ENCODE measurements at places on chromosomes 11 and 22.

DNA sequence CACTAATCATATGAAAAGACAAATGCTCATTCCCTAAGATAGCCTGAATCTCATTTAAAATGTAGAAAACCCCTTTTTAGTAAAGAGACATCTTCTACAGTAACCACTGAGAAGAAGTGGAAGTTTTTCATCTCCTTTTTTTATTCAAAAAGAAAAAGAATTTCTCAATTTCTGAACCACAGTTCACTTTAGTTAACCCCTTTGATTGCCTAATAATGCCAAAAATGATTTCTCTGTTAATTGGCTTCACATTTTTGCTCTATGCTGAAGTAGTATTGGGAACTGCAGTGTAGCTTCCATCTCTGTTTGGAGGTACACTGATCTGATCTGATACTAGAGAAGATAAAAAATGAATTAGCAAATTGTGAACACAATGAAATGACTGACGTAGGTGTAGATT, 58.3 kb downstream of the CD44 start:
- DNase-seq, result no peak

- no peak for DNase-seq
These were observed 85.5 kb downstream of the ENTHD1 start for GRCh38 chr22:39808081-39808480.

DNA sequence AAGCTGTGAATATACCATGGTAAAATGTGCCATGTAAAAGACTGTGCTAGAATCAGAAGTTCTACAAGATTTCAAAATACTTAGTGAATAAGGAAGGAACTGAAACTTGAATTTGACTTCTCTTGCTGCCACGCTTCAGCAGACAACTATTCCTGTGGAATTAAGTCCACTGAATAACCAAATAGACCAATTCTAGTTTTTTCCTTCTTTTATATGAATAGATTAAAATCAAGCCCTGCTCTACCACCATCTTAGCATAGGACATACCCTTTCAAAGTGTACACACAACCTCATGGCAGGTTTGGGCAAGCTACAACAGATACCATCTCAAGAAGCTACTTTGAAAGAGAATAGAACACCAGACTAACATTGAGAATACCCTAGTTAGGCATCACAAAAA, 23.4 kb upstream of the CLNS1A start:
- DNase-seq, result no peak

DNA sequence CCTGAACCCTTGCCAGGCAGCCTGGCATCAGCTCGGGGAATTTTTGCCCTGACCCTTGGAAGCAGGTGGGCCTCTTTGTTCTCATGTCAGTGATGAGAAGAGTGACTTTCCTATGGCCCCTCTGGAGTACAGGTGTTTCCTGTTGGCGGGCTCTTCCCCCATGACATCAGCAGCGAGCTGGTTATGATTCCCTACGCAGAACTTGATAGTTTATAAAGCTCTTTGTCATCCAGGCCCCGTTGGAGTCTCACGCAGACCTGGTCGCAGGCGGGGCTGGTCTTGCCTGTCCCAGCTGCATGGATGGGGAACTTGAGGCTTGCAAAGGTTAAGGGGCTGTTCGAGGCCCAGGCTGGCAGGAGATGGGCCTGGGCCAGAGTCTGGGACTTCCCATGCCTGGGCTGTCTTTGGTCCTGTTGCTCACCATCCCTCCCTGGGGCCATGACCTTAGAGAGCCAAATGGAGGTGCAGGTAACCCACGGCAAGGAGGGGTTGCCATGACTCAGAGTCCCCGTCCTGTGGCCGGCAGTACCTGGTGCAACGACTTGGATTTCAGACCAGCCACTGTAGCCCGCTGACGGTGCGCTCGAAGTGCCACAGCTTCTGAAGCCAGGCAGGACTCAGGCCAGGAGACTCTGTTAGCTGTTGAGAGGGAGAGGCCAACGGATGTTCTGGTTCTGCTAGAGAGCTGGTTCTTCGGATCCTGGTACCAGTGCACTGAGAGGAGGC, 45.9 kb upstream of the PPP6R3 start:
- DNase-seq, result no peak

- DNase-seq, result no peak
These were observed 9.5 kb upstream of the EHD1 start for GRCh38 chr11:64887757-64888405.

DNA sequence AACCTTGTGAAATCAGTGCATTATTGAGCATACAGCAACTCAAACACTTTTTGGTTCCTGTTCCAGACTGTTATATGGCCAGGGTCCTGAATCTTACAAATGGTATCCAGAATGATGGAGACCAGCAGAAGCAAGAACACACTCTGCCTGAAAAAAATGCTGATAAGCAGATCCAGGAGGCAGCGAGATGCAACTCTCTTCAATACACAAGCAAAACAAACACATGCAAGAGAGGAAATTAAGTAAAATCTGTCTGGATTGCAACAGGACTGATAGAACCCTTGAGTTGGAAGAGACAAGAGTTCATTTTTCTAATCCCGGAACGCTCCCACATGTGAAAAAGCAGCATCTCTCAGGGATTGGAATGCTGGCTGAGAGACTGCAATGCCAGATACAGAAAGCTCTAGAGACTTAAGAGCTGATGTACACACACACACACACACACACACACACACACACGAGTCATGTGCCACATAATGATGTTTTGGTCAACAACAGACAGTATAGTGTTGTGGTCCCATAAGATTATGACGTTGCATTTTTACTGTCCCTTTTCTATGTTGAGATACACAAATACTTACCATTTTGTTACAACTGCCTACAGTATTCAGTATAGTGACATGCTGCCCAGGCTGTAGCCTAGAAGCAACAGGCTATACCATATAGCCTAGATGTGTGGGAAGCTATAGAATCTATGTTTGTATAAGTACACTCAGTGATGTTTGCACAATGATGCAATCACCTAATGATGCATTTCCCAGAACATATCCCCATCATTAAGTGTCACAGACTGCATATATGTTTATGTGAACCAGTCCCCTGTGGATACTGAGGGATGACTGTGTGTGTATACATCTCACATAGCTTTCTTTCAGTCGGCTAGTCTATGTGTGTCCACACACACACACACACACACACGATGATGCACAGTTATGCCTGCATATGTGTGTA, 406.6 kb downstream of the LARGE1 start:
- no peak for DNase-seq

DNA sequence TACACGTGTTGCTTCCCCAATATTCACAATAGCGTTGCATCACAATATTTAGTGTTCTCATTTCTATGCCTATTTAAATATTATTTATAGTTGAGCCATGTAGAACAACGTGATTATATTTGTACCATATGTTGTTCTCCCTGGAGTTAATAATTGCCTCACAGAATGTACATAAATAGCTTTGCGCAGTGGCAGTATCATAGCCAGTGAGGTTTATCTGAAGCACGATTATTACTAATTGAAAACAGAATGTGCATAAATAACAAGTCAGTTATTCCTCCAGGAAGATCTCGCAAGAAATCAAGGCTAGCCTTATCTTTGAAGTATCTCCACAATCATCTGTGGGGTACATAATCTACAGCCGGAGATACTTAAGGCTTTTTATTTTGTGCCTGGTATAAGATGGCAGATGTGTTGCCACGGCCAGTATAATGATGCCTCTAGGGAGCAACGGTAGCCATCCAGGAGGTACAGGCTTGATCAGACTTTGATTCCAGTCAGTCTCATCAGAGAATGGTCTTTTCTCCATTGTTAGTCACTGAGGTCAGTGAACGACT, 197.5 kb downstream of the MSANTD4 start:
- DNase-seq, result no peak

- DNase-seq, result no peak
These were observed 8.3 kb downstream of the LGR4 start for GRCh38 chr11:27464289-27464696.

Data from stromal cell of bone marrow (primary cell).